ENCODE measurements at places on chromosomes 3 and 15. TPM values are rescaled to one million over a fixed set of nuclear protein-coding genes. Genes with fewer than 3 reads are reported as not detected.

- no peaks in the 10 kb centered on the region for H3K36me3 ChIP-seq
- no peak within 1 kb of the TSS for H3K4me3 ChIP-seq
- H3K27ac ChIP-seq = no peak within 1 kb of the TSS
- no peaks in the 10 kb centered on the region for H3K27me3 ChIP-seq
Measured at GRCh38 chr15:31101262-31102038, at the start of gene TRPM1. Gene TRPM1 (minus strand): TSS chr15:31101725. CDS start chr15:31081355, 20,370 bp downstream.

GRCh38 chr15:89662893-89663626, 7.8 kb upstream of the KIF7 start:
- H3K27ac ChIP-seq = no peak overlapping the region
- H3K4me1 ChIP-seq = no peaks in the 10 kb centered on the region
- H3K36me3 ChIP-seq = no peaks in the 10 kb centered on the region
- no peak for DNase-seq

Gene ERC2
- polyA plus RNA-seq = 0.05 TPM

DNA sequence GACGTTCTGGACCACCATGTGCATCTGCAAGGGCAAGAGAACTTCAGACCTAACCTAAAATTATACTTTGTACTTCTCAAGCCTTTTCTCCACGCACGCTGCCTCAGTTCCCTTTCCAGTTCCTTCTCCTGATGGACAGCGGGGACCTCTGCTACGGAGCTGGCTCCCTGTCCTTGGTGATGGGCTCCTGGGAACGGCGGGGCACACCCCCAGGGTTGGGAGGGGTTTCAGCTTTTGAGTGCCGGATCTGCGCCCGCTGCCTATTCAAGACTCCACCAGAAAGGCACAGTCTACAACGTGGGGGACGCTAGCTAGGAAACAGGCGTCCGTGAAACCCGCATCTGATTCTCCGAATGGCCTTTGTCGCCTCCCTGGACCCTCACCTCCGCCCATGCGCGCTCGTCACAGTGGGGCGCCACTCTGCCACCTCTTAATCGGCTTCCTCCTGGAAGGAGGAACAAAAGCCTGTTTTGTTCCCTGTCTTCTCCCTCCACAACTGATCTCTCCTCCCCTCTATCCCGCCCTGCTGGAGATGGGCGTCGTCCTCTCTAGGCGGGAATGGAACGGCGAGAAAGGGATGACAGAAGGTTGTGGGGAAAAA, 2.2 kb downstream of the GPR149 start:
- no peak overlapping the region for H3K27ac ChIP-seq
- DNase-seq = no peak
- peaks cover 19% of the 10 kb centered on the region for H3K27me3 ChIP-seq
- no peaks in the 10 kb centered on the region for H3K36me3 ChIP-seq

- H3K27me3 ChIP-seq = peaks cover 13% of the 10 kb centered on the region
- H3K36me3 ChIP-seq = no peaks in the 10 kb centered on the region
- H3K27ac ChIP-seq = no peak overlapping the region
- no peak overlapping the region for H3K4me3 ChIP-seq
- DNase-seq = no peak
Measured at GRCh38 chr3:44227632-44228031, 14.1 kb upstream of the TOPAZ1 start.

DNA sequence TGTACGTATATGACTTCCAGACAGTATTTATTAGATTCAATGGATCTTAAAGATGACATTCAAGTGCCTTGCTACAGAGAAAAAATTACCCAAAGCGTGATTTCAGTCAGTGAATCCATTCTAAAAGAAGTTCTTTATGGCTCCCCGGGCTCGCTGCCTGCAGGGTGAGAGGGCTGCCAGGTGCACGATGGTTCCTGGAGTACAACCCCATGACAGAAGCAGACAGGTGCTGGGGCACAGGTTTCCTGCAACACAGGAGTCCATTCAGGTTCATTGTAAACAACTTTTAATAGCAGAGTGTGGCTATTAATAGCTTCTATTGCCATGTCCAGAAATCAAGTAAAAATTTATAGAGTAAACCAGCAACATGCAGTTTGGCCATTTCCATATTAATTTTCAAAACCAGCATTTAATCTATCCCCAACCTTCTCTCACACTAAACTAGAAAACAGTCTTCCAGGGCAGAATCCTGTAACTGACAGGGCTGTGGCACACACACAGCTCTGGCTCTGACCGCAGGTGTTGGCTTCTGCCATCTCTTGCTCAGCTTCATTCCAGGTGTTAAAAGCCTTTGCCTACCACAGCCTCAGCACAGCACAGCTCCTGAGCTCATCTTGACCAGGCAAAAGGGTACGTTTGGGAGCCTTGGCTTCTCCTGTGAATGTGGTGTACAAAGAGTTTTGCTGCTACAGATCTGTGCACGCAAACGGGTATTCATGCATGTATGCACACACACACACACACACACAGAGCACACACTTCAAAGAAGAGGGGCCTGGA, 185.9 kb downstream of the MEX3B start:
- H3K4me3 ChIP-seq = no peak overlapping the region
- no peaks in the 10 kb centered on the region for H3K36me3 ChIP-seq
- peaks cover 14% of the 10 kb centered on the region for H3K27me3 ChIP-seq

DNA sequence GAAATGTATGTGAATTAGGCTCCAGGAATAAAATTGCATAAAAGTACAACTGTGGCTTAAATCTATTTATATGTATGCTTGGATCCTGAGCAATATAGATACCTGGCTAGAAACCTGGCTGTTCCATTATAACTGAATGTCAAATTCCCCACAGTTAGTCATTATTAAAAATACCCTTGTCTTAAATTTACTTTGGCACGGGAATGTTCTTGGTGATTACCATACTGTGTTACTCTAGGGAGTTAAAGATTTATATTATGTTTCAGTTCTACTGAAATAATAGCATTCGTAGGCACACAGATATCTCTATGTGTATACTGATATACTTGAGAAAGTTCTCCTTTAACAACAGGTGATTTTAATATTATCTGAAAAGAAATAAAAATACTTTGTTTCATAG, 394.1 kb downstream of the PTPRG start:
- no peak overlapping the region for H3K4me3 ChIP-seq
- DNase-seq = no peak
- no peaks in the 10 kb centered on the region for H3K27me3 ChIP-seq
- no peak overlapping the region for H3K27ac ChIP-seq
- H3K4me1 ChIP-seq = no peaks in the 10 kb centered on the region

Gene IGSF11
- polyA plus RNA-seq = not detected

GRCh38 chr3:112115806-112116383, 17.2 kb downstream of the GCSAM start:
- no peak overlapping the region for H3K4me3 ChIP-seq
- H3K4me1 ChIP-seq = peaks cover 13% of the 10 kb centered on the region
- H3K27ac ChIP-seq = no peak overlapping the region

- H3K4me3 ChIP-seq = no peak overlapping the region
- no peak for DNase-seq
- no peaks in the 10 kb centered on the region for H3K4me1 ChIP-seq
- peaks cover 3% of the 10 kb centered on the region for H3K27me3 ChIP-seq
Measured at GRCh38 chr3:3340526-3340925, 161.0 kb upstream of the CRBN start.

- no peaks in the 10 kb centered on the region for H3K36me3 ChIP-seq
- DNase-seq = no peak
- peaks cover 55% of the 10 kb centered on the region for H3K4me1 ChIP-seq
Measured at GRCh38 chr3:129001806-129002572, 885 bp downstream of the EFCC1 start.

Gene GOLGA8T
- not detected for polyA plus RNA-seq

DNA sequence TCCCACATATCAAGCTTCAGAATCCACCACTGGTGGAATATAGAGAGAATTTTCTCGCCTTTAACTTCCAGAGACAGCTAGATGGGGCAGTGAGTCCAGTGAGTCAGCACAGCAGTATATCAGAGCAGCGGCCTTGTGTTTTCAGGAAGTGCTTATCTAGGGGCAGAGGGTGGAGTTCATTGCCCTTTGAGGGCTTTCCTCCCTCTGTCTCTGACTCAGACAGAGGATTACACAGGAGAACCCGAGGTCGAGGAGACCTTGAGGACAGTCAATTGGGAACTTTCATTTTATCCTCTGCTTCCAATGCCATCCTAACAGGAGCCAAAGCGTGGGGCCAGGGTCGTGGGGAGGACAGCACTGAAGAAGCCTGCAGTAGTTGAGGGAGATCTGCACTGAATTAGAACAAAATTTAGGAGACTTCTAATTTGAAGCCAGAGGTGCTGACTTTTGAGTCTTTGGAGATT, 109.6 kb upstream of the UMPS start:
- peak overlapping the region; percentile 66 for H3K27ac ChIP-seq
- H3K27me3 ChIP-seq = no peaks in the 10 kb centered on the region
- DNase-seq = no peak

DNA sequence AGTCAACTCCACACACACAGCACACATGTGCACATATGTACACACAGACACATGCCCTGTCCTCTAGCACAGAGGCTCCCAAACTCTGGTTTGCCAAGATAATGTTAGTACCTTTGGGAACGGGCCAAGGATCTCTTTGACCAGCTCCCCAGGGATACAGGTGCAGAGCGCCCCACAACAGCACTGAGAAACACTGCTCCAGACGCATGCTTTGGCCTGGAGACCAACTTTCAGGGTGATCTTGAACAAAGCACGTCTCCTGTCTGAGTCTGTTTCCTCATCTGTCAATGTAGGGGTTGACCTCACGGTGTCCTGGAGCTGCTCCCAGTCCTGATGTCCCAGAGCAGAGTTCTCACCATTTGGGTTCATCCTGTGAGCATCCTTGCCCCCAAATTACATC, 15.9 kb upstream of the SKOR1 start:
- no peak overlapping the region for H3K27ac ChIP-seq
- H3K4me3 ChIP-seq = no peak overlapping the region
- no peaks in the 10 kb centered on the region for H3K4me1 ChIP-seq
- H3K27me3 ChIP-seq = no peaks in the 10 kb centered on the region
- peaks cover 26% of the 10 kb centered on the region for H3K36me3 ChIP-seq

Gene MYRIP
- polyA plus RNA-seq = 0.08 TPM

Gene MAP2K5
- 22.5 TPM for polyA plus RNA-seq

DNA sequence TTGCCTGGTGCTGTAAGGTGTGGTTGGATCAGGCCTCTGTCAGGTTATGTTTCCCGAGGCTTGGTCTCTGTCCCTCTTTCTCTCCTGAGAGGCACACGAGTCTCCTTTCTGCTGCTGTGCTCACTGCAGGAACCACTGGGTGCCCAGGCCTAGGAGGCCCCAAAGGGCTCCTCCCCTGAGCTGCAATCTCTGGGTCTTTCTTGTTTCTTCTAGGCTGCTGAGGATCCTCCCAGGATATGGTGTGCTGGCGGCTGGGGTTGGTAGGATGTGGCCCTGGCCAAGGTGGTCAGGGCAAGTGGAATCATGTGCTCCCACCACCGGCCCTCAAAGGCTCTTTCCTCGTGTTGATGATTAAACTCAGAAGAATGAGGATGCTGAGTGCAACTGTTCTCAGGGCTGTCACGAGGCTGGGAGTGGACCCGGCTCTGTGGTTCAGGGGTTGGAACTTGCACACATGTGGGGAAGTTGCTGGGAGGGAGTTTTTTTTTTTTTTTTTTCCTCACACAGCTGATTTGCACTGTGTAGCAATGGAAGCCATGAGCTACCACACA, 43.6 kb upstream of the CTSH start:
- no peak overlapping the region for H3K27ac ChIP-seq
- H3K4me3 ChIP-seq = no peak overlapping the region
- H3K36me3 ChIP-seq = no peaks in the 10 kb centered on the region

Gene PRSS50
- not detected for polyA plus RNA-seq

Measured in naive thymus-derived CD8-positive, alpha-beta T cell (primary cell).